Activated CD4-positive, alpha-beta memory T cell treated with anti-CD3 and anti-CD28 coated beads, Interleukin-2, amount 10 ng/mL, durations not matched to agents 7 days and 5 days (primary cell): ENCODE measurements at places on chromosomes 7 and 10. TPM values are rescaled to one million over a fixed set of nuclear protein-coding genes. Genes with fewer than 3 reads are reported as not detected.

Gene HOXA9
- not detected for total RNA-seq

Gene FZD8
- 0.95 TPM for total RNA-seq

GRCh38 chr7:14902589-14903067, at the start of gene DGKB:
Gene DGKB, minus strand, starts transcription at chr7:14902751.
- H3K27ac ChIP-seq: no peak within 1 kb of the TSS
- DNase-seq: no peak
- H3K27me3 ChIP-seq: no peaks in the 10 kb centered on the region
- H3K36me3 ChIP-seq: no peaks in the 10 kb centered on the region
- no peak within 1 kb of the TSS for H3K4me3 ChIP-seq

GRCh38 chr10:16769331-16769730, 47.9 kb downstream of the RSU1 start:
- H3K4me1 ChIP-seq: peaks cover 12% of the 10 kb centered on the region
- no peaks in the 10 kb centered on the region for H3K27me3 ChIP-seq
- no peak for DNase-seq
- H3K36me3 ChIP-seq: no peaks in the 10 kb centered on the region
- H3K27ac ChIP-seq: no peak overlapping the region
